Stimulated activated CD4-positive, alpha-beta T cell treated with anti-CD3 and anti-CD28 coated beads, Interleukin-15, amount 100 ng/mL, for 1 hour (primary cell): ENCODE measurements at places on chromosomes 4 and X.

DNA sequence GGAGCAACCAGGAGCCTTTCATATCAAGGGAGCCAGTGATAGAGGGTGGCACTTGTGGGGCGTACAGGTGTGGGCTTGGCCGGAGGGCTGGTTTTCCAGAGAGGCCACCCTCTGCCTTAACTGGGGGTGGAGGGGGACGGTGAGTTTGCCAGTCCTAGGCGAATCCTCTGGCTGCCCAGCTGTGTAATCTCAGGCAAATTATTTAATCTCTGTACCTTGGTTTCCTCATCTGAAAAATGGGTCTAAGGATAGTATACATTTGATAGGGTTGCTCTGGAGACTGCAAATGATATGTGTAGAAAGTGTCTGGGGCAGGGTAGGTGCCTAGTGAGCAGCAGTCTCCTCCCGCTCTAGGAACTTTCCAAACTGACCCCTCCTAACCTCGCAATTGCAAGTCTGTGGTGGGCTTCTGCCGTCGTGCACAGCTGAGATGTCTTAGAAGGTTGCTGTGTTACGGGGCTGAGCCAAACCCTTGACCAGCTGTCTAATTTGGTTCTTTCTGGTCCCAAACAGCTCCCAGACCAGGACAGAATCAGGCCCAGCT, 3.8 kb upstream of the CXCR3 start:
- DNase-seq = no peak

GRCh38 chr4:130648570-130648969, 1552.6 kb downstream of the C4orf33 start:
- DNase-seq = no peak

GRCh38 chr4:168715896-168716295, 219.0 kb downstream of the PALLD start:
- no peak for DNase-seq

GRCh38 chrX:118510111-118510510, 14.5 kb downstream of the DOCK11 start:
- no peak for DNase-seq

- DNase-seq = no peak
Observed at GRCh38 chrX:71615954-71616353, 2.4 kb downstream of the CXCR3 start.

DNA sequence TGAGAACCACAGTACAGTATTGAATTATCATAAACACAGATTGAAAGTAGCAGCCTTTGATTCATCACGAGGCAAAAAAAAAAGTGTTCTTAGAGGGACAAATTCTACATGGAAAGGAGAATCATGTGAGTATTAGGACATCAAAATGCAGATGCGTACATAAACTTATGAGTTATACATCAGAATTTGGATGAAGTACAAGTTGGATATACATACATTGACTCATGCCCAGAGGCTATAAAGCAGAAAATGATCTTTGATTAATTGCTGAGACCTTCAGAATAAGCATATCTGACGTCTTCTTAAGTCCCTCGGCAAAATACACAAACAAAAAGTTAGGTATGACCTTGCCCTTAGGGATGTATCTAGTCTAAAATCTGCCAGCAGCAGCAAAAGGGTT, 206.4 kb downstream of the LDB2 start:
- DNase-seq = no peak

GRCh38 chr4:36111172-36111571, 133.1 kb downstream of the ARAP2 start:
- no peak for DNase-seq

- DNase-seq = no peak
Observed at GRCh38 chrX:34426334-34426733, 230.8 kb downstream of the TMEM47 start.

DNA sequence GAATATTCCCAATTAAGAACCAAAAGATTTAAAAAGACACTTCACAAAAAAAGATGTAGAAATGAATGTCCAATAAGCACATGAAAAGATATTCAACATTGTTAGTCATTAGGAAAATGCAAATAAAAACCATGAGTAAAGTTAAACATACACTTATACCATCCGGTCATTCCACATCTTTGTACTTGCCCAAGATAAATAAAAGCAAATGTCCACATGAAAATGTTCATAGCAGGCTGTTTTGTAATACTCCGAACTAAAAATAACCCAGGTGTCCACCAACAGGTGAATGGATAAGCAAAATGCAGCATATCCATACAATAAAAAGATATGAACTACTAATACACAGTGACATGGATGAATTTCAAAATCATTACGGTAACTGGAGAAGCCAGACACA, 28.6 kb upstream of the ZCCHC4 start:
- no peak for DNase-seq

- no peak for DNase-seq
Observed at GRCh38 chr4:149951152-149951900, 126.9 kb upstream of the DCLK2 start.

DNA sequence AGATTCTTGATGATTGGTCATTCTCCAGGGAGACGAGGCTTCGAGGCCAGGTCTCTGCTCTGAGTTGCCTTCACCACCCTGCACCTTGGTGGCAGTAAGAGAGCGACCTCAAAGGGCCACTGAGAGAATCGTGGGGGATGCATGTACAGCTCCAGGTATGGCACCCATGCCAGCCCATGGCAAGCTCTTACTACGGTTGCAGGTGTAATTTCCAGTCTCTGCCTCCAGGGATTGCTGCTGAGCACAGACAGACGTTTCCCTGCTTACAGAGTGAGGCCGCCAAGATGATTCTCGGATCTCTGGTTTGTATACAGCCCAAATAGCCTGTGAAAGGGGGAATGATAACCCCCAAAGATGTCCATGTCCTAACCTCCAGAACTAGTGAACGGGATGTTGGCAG, 16.3 kb upstream of the DRD5 start:
- no peak for DNase-seq

GRCh38 chr4:26822546-26822945, 38.1 kb upstream of the STIM2 start:
- no peak for DNase-seq

DNA sequence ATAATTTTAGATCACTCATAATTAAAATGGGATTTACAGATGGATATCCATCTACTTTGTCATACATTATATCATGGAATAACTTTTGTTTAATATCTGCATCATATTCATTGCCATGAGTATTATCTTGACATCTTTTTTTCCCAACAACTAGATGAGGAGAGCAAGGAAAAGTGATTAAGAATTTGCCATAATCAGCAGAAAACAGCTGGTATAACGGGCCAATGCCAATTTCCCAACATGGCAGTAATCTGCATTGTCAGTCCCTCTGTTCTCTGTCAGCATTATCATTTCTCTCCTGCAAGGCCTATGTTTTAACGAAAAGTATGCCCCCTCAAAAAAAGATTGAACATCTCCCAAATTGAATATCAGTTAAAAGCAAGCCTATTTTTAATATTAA, 314.0 kb downstream of the FRMPD4 start:
- no peak for DNase-seq

- DNase-seq = no peak
Observed at GRCh38 chrX:150162141-150162540, 201.0 kb upstream of the MAMLD1 start.

DNA sequence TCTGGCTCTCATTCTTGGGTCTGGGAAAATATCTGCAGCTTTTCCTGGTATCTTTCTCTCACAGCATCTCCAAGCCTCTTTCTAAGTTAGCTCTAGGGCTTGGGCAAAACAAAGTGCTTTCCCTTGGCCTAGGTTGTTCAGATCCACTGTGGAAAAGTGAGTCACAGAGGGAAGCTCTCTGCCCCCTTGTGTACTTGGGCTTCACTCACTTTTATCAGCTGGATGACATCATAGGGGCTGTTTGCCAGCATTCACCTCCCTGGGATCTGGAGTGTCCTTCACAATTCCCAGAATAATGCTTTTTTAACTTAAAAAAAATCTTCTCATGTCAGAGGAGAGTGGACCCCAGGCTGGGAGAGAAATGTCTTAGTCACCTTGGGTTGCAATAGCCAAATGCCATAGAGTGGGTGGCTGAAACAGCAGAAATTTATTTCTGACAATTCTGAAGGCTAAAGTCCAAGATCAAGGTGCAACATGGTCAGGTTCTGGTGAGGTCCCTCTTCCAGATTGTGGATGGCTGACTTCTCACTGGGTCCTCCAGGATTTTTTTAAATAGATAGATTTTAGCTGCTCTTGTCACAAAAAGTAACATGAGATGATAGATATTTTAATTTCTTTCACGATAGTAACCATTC, 247.8 kb downstream of the SH2D1A start:
- DNase-seq = no peak

GRCh38 chr4:88659055-88659889, 38.4 kb downstream of the NAP1L5 start:
- DNase-seq = no peak

DNA sequence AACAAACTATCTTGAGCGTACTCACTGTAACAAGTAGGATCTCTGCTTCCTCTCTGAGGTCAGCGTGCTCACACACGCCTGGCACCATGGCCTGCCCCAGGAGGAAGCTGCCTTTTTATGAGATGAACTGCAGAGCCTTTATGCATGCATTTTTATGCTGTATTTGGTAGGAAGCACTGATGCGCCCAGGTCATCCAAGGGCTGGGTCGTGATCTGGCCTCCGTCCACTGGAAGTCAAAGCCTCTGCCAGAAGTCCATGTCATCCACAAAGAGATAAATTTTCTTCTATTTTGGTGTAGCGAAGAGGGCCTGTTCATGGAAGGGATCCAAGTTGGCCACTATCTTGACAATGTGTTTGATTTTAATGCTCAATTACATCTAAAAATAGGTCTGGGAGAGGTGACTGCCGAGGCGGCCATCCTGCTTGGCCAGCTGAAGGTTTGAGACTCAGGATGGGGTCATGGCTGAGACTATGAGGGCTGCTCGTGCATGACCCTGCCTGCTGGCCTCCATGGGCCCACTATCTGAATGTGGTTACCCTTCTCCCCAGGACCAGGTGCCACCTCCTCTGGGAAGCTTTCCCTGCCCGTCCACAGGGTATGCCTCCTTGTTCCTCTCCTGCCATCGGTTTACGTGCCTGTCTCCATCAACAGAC, 50.3 kb downstream of the HTRA3 start:
- no peak for DNase-seq

GRCh38 chr4:7068883-7069282, 1.0 kb upstream of the GRPEL1 start:
- DNase-seq = no peak

DNA sequence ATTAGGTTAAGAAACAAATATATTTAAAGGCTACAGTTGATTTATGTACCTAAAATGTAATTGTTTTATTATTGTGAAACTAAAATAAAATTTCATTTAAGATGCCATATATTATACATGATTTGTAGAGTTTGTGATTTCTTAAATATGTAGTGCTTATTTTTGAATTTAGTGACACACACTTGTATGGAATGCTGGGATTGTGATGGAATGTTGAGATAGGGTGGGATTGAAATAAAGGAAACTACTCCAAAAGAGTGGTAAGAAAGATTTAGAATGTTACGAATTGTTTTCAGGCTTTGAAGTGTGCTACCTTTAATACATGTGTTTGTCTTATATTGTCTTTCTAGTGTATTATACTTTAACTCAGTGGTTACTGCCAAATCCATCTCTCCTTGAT, 330.3 kb upstream of the PITX2 start:
- DNase-seq = no peak

DNA sequence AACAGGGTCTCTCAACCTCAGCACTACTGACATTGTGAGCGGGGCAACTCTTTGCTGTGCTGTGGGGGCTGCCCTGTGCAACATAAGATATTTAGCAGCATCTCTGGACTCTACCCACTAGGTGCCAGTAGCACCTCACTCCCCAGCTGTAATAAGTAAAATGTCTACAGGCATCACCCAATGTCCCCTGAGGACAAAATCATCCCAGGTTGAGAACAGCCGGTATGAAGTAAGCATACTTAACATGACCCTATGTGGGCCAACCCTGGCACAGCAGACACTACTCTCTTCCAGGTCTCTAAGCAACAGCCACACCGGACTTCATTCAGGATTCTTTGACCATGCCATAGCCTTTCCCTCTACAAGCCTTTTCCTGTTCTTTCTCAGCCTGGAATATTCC, 10.5 kb upstream of the MGST2 start:
- DNase-seq = no peak
